Thymus (tissue), 14 donors: ENCODE measurements at places on chromosomes 3 and 15. TPM values are rescaled to one million over a fixed set of nuclear protein-coding genes. Genes with fewer than 3 reads are reported as not detected.

GRCh38 chr3:139281096-139281495 lies 62.7 kb upstream of the MRPS22 start:
- no peak overlapping the region for H3K4me3 ChIP-seq
- DNase-seq: no peak
- no peaks in the 10 kb centered on the region for H3K4me1 ChIP-seq

GRCh38 chr3:80408030-80408721 lies 640.4 kb upstream of the ROBO1 start:
- no peaks in the 10 kb centered on the region for H3K36me3 ChIP-seq
- no peaks in the 10 kb centered on the region for H3K4me1 ChIP-seq
- H3K4me3 ChIP-seq: no peak overlapping the region
- H3K27ac ChIP-seq: no peak overlapping the region
- DNase-seq: no peak

DNA sequence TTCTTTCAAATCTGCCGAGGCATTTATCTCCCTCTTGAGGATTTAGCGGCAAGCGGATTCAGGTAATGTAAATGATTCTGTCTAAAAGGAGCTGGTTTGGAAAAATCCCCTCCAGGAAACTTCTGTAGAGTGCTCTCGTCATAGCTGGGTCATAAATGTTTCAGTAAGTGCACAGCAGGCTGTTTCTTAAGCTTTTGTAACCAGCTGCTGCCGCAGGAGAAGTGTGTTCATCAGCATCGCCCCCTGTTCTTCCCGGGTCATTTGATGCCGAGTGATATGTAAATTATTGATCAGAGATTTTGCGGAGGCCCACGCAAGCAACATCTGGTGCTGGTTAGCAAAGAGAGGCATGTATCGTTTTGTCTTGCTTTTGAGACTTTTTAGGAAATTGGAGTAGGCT lies 53.1 kb downstream of the DNASE1L3 start:
- H3K4me1 ChIP-seq: no peaks in the 10 kb centered on the region
- H3K27me3 ChIP-seq: no peaks in the 10 kb centered on the region
- no peak for DNase-seq

DNA sequence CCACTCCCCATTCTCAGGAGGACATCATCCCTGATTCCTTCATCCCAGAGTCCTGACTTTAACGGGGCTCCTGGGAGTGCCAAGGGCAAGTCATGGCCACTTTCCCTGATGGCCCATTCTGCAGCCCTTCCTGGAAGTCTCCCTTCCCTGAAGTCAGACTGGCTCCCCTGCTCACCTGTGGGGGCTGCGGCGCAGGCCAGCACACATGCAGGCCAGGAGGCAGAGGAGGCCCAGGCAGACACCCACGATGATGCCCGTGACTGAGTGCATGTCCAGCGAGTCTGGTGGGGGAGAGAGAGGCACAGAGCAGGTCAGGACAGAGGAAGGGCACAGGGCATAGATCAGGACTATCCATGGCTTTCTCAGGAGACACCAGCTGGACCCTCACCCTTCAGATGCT lies 8.6 kb upstream of the IGDCC3 start:
- no peak overlapping the region for H3K4me3 ChIP-seq
- H3K4me1 ChIP-seq: peaks cover 6% of the 10 kb centered on the region
- peak overlapping the region; percentile 38 for H3K27ac ChIP-seq
- DNase-seq: no peak

- H3K4me3 ChIP-seq: no peak overlapping the region
- no peaks in the 10 kb centered on the region for H3K36me3 ChIP-seq
- H3K27me3 ChIP-seq: no peaks in the 10 kb centered on the region
- no peak for DNase-seq
Measured at GRCh38 chr3:178436773-178437172, 99.5 kb upstream of the KCNMB2 start.

DNA sequence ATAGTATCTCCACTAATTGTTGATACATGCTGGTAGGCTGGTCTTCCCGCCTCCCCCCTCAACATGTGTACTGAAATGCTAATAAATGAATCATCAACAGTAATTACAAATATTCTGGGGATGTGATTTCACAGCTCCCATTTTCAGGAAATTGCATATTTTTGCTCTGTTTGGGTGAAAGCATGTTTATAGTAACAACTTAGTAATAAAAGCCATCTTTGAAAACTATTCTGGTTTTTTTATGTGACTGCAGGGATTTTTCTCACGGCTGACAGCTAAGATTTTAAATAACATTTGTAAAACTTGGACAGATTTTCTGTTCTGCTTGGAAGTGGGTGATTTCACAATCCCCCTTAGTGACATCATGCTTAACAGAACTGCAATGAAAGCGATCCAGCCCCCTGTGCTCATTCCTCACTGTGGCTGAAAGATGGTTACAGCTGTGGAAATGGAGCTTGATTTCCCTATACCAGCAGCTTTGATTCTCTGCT lies 25.6 kb upstream of the FAM174B start:
- no peak overlapping the region for H3K27ac ChIP-seq
- no peak for DNase-seq
- no peak overlapping the region for H3K4me3 ChIP-seq
- H3K36me3 ChIP-seq: no peaks in the 10 kb centered on the region

- no peak overlapping the region for H3K27ac ChIP-seq
- H3K27me3 ChIP-seq: no peaks in the 10 kb centered on the region
- no peak overlapping the region for H3K4me3 ChIP-seq
- H3K36me3 ChIP-seq: no peaks in the 10 kb centered on the region
Measured at GRCh38 chr15:58526647-58527192, 94.9 kb downstream of the LIPC start.

DNA sequence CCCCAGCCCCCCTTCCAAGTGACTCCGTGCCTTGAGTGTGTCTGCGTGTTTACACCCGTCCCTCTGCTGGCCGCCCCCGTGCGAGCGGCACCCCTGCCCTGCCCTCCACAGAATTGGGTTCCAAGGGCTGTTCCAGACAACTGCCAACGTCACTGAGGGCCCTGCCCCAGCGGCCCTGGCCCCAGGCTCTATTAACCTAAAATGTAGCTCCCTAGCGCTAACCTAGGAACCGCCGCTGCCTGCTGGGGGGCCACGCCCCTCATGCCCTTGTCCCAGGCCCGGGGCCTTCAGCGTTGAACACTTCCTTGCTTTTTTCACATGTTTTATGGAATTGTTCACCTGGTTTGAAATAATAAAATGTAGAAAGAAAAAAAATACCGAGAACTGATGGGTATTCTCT lies 10.0 kb upstream of the SEMA3B start:
- H3K4me1 ChIP-seq: peaks cover 3% of the 10 kb centered on the region
- peak overlapping the region; percentile 32 for H3K27ac ChIP-seq
- H3K4me3 ChIP-seq: no peak overlapping the region
- H3K27me3 ChIP-seq: no peaks in the 10 kb centered on the region

- H3K4me1 ChIP-seq: no peaks in the 10 kb centered on the region
- no peaks in the 10 kb centered on the region for H3K36me3 ChIP-seq
- H3K4me3 ChIP-seq: no peak overlapping the region
- H3K27ac ChIP-seq: no peak overlapping the region
- DNase-seq: no peak
- H3K27me3 ChIP-seq: no peaks in the 10 kb centered on the region
Measured at GRCh38 chr3:113183748-113184661, 27.4 kb upstream of the BOC start.

GRCh38 chr15:33148129-33148751 lies 46.3 kb downstream of the FMN1 start:
- H3K4me1 ChIP-seq: peaks cover 8% of the 10 kb centered on the region
- H3K27ac ChIP-seq: no peak overlapping the region
- H3K27me3 ChIP-seq: no peaks in the 10 kb centered on the region
- no peaks in the 10 kb centered on the region for H3K36me3 ChIP-seq
- H3K4me3 ChIP-seq: no peak overlapping the region

DNA sequence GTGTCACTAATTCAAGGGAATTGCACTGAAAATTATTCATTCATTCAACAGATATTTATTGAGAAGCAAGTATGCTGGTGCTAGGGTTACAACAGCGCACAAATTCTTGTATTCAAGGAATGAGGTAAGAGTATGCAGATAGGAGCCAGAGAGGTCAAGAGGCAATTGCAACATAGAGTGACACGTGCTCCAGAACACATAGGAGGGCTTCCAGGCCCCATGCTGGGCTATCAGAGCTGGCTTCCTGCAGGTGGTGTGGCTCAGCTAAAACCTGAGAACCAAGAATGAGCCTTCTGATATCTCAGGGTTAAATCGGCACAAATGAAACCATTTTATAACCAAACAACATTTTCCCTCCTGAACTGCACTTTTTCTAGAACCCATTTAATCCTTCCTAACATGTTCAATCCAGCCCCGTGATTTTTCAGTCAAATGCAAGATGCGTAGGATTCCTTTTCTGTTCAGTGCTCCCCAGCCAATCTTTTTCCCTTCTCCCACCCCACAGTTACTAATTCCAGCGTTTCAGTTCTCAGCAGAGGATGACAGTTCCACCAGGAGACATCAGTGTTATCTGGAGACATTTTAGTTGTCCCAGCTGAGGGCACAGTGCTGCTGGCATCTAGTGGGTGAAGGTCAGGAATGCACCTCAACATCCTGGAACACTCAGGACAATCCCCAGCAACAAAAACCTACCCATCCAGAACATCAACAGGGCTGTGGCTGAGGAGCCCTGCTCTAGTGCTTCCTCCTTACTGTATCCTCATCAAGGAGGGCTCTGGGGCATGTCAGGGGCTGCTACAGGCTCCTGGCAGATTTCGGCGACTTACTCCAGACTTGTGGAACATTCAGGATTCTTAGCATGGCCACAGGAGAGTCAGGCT lies 13.1 kb downstream of the CCR5AS start:
- no peaks in the 10 kb centered on the region for H3K27me3 ChIP-seq
- no peak overlapping the region for H3K27ac ChIP-seq
- no peaks in the 10 kb centered on the region for H3K36me3 ChIP-seq
- no peak for DNase-seq
- H3K4me1 ChIP-seq: peaks cover 9% of the 10 kb centered on the region

- peak overlapping the region; percentile 18 for H3K27ac ChIP-seq
- no peak overlapping the region for H3K4me3 ChIP-seq
- peaks cover 62% of the 10 kb centered on the region for H3K27me3 ChIP-seq
- H3K4me1 ChIP-seq: peaks cover 7% of the 10 kb centered on the region
- H3K36me3 ChIP-seq: no peaks in the 10 kb centered on the region
Measured at GRCh38 chr3:159761848-159762635, 226.6 kb upstream of the IL12A start.

DNA sequence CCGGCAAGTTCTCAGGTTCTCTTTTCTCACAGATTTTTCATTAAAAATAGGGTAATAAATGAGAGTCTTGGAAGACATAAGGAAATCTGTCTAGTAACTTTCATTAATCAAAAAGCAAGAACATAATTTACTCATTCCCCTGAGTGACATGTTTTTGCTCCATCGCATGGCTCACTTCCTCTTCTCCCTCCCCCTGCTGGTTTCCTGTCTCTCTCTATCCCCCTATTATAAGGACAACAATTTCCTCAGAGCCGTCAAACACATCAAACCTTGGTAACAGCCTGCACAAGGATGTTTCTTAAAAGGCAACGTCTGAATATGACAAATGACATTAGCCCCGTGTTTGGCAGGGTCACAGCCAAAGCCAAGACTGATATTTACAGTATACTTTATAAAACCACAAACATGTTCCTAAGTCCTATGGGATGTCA lies 1149.6 kb downstream of the IGSF11 start:
- H3K36me3 ChIP-seq: no peaks in the 10 kb centered on the region
- no peaks in the 10 kb centered on the region for H3K27me3 ChIP-seq
- H3K4me3 ChIP-seq: no peak overlapping the region

- H3K4me1 ChIP-seq: no peaks in the 10 kb centered on the region
- H3K4me3 ChIP-seq: no peak overlapping the region
- no peak overlapping the region for H3K27ac ChIP-seq
- no peak for DNase-seq
Measured at GRCh38 chr3:15889936-15890335, 92.2 kb upstream of the ANKRD28 start.

GRCh38 chr3:4981294-4981664 lies 2.0 kb downstream of the BHLHE40 start:
- H3K4me1 ChIP-seq: peaks cover 67% of the 10 kb centered on the region
- H3K36me3 ChIP-seq: peaks cover 5% of the 10 kb centered on the region
- H3K4me3 ChIP-seq: peak overlapping the region; percentile 12
- no peak for DNase-seq
- no peak overlapping the region for H3K27ac ChIP-seq

- H3K27me3 ChIP-seq: no peaks in the 10 kb centered on the region
- peaks cover 32% of the 10 kb centered on the region for H3K36me3 ChIP-seq
- peaks cover 20% of the 10 kb centered on the region for H3K4me1 ChIP-seq
- DNase-seq: no peak
- no peak overlapping the region for H3K27ac ChIP-seq
Measured at GRCh38 chr3:16392065-16392464, 121.4 kb downstream of the RFTN1 start.

DNA sequence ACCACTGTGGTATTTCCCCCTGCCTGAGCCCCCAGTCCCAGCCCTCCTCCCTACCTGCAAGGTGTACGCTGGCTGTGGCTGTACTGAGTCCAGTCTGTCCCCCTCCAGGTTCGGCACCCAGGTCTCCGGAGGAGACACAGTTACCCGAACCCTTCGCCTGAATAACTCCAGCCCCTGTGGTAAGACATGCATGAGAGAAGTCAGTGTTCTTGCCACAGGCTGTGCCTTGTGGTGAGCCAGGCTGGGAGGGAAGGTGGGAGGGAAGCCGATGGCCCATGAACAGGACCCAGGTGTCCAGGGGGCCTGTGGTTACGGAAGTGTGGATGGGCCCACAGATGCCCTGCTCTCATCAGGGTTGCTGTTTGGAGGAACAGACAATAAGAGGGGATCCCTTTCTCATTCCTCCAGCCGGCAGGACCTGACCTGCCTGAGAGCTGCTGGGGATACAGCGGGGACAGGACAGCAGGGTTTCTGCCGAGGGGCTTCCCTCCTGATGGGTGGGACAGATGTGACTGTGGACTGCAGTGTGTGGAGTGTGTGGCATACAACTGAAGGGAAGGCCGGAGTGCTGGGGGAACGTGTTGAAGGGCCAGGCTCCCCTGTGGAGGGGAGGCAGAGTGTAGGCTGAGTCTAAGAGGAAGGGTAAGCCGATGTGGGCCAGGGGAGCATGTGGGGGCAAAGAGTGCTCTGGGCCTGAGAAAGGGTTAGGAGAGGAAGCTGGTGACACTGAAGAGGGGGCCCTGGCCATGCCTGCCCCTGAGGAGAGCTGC lies 21.9 kb downstream of the ACAA1 start:
- H3K27me3 ChIP-seq: no peaks in the 10 kb centered on the region
- DNase-seq: no peak
- no peaks in the 10 kb centered on the region for H3K4me1 ChIP-seq
- H3K4me3 ChIP-seq: no peak overlapping the region
- peaks cover 6% of the 10 kb centered on the region for H3K36me3 ChIP-seq

The RPUSD3 gene
- total RNA-seq: 25.0 TPM

The QARS1 gene
- 223 TPM for total RNA-seq

The TMEM40 gene
- total RNA-seq: 0.76 TPM

The MOBP gene
- total RNA-seq: 0.05 TPM

The C2CD4A gene
- 0.66 TPM for total RNA-seq

The DISP2 gene
- 0.19 TPM for total RNA-seq

The SLC22A14 gene
- 0.05 TPM for total RNA-seq

The MORC1 gene
- 0.05 TPM for total RNA-seq

The PEX11A gene
- total RNA-seq: 2.5 TPM

The CHRFAM7A gene
- total RNA-seq: 0.38 TPM

The CCDC54 gene
- total RNA-seq: not detected

The MINAR1 gene
- 0.38 TPM for total RNA-seq
